CD4-positive, alpha-beta memory T cell (primary cell): ENCODE measurements at places on chromosomes 1 and 21.

DNA sequence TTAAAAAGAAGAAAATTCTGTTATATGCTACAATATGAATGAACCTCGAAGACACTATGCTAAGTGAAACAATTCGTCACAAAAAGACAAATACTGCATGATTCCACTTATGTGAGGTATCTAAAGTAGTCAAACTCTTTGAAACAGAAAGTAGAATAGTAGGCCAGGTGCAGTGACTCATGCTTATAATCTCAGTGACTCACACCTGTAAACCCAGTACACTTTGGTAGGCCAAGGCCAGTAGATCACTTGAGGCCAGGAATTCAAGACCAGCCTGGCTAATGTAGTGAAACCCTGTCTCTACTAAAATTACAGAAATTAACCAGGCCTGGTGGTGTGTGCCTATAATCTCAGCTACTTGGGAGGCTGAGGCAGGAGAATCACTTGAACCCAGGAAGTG is 25.7 kb downstream of the EPHA10 start:
- DNase-seq: no peak

DNA sequence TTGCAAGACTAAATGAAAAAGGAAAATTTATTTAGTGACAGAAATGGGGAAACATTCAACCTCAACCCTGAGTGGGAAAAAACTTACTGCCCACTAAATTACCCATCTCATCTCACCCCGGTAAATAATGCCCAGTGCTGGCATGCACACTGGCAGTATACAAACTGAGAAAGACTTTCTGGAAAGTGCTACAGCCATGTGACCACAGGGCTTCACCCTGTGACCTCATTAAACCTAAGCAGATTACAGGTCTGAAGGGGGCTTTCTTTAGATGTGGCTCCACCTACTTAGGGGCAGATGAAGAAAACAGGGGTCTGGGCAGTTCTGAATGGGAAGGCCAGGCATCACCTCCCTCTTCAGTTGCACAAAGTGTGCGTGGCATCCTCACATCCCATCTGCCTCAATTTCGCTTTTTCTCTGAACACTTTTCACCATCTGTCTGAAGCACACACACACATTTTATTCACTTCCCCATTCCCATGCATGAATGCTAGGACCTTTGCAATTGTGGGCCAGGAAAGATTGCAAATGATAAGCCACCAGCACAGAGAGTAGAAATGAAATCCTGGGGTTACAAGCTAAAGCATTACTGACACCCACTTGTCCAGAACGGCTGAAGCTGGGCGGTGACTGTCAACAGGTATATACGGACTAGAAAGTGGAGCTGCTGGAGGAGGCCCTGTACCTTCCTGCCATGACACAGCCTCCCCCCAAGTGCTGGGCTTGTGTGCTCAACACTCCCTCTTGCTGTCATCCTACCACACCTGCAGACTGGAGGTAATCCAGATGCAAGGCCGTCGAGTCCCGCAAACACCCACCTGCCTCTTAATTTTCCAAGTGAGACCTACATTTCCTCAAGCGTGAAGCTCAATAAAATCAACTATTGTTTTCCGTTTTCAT is 2.7 kb downstream of the NADK start:
- no peak for DNase-seq

GRCh38 chr1:41840592-41841246 is 78.0 kb downstream of the HIVEP3 start:
- no peak for DNase-seq

DNA sequence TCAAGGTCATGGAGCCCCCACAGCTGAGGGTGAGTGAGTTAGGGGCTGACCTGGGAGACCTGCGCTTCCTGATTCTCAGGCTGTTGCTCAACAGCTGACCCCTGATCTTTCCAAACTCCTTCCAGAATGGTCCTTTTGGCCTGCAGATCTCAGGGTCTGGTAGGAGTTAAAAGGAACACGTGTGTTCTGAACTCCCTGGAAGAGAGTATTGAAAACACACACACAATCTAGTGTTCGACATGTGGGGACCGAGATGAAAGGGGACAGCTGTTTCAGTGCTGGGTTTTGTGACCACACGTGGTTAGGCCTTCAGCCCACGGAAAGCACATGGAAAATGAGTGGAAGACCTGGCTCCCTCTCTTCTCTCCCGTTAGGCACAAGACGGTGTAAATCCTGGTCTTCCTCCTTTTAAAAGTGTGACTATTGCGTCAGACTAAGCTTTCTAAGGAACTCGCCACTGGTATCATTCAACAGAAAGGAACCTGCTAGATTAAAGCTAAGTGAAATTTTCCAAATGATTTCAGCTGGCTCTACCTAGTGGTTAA is 49.6 kb downstream of the RUNX1 start:
- DNase-seq: no peak

GRCh38 chr1:246151796-246152434 is 355.2 kb downstream of the SMYD3 start:
- DNase-seq: no peak

GRCh38 chr1:3257788-3258187 is 188.8 kb downstream of the PRDM16 start:
- no peak for DNase-seq

DNA sequence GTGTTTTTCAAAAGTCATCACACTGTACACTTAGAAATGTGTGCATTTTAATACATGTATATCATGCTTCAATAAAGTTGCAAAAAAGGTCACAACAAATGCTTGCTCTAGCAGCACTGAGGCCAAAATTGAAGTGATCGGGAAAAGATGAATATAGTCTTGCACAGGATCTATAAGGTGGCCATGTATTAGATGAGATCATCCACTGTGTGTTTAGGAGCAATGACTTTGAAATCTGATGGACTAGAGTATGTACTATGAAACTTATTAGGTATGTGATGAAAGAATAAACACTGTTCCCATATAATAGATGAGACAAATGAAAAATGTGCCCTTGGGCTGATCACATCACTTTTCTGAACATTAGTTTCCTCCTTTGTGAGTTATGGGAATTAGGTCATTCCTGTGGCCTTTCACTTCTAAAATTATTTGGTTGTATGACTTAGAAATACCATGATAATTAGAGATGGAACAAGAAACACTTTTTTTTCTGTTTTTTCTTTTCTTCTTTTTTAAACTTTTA is 984.6 kb downstream of the ADGRL2 start:
- DNase-seq: no peak

DNA sequence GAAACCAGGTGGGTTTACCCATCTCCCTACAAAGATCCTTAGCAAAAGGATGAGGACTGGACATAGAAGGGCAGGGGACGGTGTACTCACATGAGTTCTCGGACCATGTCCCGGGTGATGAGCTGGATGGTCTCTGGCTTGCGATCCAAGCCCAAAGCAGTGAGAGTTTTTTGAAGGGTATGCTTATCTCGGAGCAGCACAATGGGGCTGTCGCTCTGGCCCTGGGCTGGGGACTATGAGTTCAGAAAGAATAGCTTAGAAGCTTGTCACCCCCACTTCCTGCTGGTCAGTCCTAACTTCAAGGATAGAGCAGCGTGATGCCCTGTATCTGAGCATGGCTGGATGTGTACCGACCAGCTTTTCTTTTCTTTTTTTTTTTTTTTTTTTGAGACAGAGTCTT is 9.6 kb downstream of the CFAP45 start:
- DNase-seq: no peak

DNA sequence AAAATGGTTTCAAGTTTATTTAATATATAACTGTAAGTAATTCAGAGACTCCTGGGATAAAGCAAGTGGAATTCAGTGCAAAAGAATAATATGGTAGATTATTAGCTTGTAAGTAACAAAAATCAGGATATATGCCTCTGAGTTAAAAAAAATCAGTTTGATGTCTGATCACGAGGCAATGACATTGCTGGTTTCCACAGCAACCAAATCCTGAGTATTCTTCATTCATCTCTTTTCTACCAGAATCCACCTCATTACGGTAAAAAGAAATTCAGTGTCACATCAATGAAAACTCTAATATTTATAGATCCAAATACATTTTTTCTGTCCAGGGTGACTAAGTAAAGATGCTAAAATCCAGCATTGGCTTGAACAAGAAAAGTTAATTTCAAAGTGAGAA is 642.3 kb upstream of the TMPRSS15 start:
- DNase-seq: no peak
